ENCODE measurements at places on chromosomes 13 and 19. TPM values are rescaled to one million over a fixed set of nuclear protein-coding genes. Genes with fewer than 3 reads are reported as not detected.
A peak's percentile ranks its signal among the peaks of the same experiment; 100 is the strongest.

DNA sequence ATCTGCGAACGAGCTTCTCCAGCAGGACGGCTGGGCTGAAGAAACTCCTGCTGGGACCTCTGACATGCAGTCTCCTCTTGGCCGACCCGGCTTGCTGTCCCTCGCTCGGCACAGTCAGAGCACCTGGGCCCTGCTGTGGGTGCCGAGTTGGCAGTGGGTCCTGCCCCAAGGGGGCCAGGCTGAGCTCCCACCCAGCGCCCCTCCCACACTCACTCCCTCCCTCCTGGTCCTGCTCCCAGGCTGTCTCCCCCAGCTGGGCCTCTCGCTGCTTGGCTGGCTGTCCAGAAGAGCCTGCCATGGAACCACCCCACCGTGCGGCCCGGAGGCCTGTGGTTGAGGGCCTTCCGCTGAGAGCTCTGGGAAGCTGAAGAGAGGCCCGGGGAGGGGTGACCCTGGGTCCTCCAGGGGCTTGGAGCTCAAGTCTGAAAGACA is 6.0 kb downstream of the AKT2 start:
- no peaks in the 10 kb centered on the region for H3K27me3 ChIP-seq
- peak overlapping the region; percentile 86 for H3K27ac ChIP-seq
- H3K4me1 ChIP-seq, result peaks cover 67% of the 10 kb centered on the region
- no peaks in the 10 kb centered on the region for H3K36me3 ChIP-seq
- H3K4me3 ChIP-seq, result peak overlapping the region; percentile 20

GRCh38 chr13:79782541-79783205 is 301.7 kb downstream of the NDFIP2 start:
- H3K4me3 ChIP-seq, result peak overlapping the region; percentile 9
- no peaks in the 10 kb centered on the region for H3K36me3 ChIP-seq
- DNase-seq, result peak; percentile 77
- H3K4me1 ChIP-seq, result peaks cover 28% of the 10 kb centered on the region
- no peaks in the 10 kb centered on the region for H3K27me3 ChIP-seq

GRCh38 chr13:111253365-111253872 is 67.0 kb upstream of the TEX29 start:
- no peak overlapping the region for H3K4me3 ChIP-seq
- DNase-seq, result no peak
- H3K27ac ChIP-seq, result peak overlapping the region; percentile 30
- H3K4me1 ChIP-seq, result peaks cover 11% of the 10 kb centered on the region
- H3K27me3 ChIP-seq, result no peaks in the 10 kb centered on the region

DNA sequence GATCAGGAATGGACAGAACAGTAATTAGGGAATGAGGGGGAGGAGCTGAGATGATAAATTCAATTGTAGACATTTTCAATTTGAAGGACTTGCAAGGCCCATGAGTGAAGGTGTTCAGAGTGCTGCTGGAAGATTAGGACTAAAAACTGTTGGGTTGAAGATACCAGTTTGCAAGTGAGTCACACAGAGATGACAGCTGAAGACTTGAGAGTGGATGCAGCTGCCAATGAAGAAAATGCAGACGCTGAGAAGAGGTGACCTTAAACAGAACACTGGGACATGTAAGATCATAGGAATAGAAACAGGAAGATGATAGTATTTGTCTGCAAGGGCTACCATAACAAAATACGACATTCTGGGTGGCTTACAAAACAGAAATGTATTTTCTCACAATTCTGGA is 1716.5 kb upstream of the SLC10A2 start:
- H3K27me3 ChIP-seq, result no peaks in the 10 kb centered on the region
- no peaks in the 10 kb centered on the region for H3K4me1 ChIP-seq
- H3K27ac ChIP-seq, result no peak overlapping the region
- H3K36me3 ChIP-seq, result no peaks in the 10 kb centered on the region
- DNase-seq, result no peak

Gene CD22
- total RNA-seq, result 0.27 TPM

GRCh38 chr19:6133231-6133630 is 2.2 kb upstream of the ACSBG2 start:
- no peaks in the 10 kb centered on the region for H3K27me3 ChIP-seq
- H3K4me3 ChIP-seq, result no peak overlapping the region
- no peak overlapping the region for H3K27ac ChIP-seq
- no peaks in the 10 kb centered on the region for H3K4me1 ChIP-seq

DNA sequence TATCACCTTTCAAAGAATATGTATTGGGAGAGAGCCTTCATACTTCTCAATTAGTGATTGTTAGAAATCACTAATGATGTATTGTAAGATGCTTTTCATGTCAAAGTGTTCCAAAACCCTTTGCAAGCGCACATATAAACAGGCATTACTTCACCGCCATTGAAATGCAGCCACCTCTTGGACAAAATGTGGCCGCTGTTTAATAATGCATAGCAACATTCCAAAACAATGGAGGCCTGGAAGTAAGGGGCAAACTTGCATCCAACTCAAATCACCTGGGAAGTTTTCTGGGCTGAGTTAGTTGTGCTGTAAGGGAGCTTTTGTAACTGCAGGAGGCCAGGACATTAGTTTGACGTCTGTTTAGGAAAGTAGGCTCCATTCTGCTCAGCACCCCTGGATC is 438.1 kb downstream of the FGF9 start:
- no peaks in the 10 kb centered on the region for H3K27me3 ChIP-seq
- H3K36me3 ChIP-seq, result no peaks in the 10 kb centered on the region
- no peak overlapping the region for H3K4me3 ChIP-seq
- no peaks in the 10 kb centered on the region for H3K4me1 ChIP-seq
- no peak for DNase-seq

DNA sequence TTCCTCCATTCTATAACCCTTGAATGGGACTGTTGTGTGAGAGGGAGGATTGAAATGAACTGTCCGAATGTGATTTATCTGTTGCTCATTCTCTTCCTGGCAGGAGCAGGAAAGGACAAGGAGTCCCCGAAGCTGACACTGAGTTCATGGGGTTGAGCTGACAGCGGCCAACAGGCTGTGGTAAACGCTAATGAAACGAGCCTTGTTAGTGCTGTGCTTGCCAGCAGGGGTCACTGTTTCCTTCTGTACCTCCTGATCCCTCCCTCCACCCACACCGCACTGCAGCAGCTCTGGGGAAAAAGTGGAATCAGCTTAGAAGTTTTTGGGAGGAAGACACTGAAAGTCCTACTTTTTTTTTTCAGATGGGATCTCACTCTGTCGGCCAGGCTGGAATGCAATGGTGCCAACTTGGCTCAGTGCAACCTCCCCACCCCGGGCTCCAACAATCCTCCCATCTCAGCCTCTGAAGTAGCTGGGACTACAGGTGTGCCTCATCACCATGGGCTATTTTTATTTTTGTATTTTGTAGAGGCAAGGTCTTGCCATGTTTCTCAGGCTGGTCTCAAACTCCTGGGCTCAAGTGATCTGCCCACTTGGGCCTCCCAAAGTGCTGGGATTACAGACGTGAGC is 6.7 kb upstream of the ZNF761 start:
- no peaks in the 10 kb centered on the region for H3K4me1 ChIP-seq
- H3K27ac ChIP-seq, result no peak overlapping the region
- H3K36me3 ChIP-seq, result no peaks in the 10 kb centered on the region
- H3K27me3 ChIP-seq, result no peaks in the 10 kb centered on the region
- peak; percentile 78 for DNase-seq

Gene NCCRP1
- total RNA-seq, result not detected

GRCh38 chr13:23660249-23660648 is 90.0 kb downstream of the TNFRSF19 start:
- H3K27me3 ChIP-seq, result no peaks in the 10 kb centered on the region
- no peak for DNase-seq
- H3K4me3 ChIP-seq, result no peak overlapping the region
- peaks cover 38% of the 10 kb centered on the region for H3K4me1 ChIP-seq

DNA sequence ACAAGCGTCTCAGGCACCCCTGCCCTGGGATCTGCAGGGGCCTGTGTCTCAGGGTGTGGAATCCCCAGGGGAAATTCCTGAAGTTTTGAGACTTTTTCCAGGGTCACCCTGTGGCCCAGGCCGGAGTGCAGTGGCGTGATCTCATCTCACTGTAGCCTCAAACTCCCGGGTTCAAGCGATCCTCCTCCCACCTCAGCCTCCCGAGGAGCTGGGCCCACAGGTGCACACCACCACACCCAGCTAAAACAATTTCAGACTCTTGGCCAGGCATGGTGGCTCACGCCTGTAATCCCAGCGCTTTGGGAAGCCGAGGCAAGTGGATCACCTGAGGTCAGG is 4.0 kb downstream of the CAPN12 start:
- H3K27me3 ChIP-seq, result no peaks in the 10 kb centered on the region
- H3K27ac ChIP-seq, result no peak overlapping the region
- DNase-seq, result no peak
- peaks cover 6% of the 10 kb centered on the region for H3K4me1 ChIP-seq
- no peak overlapping the region for H3K4me3 ChIP-seq

Gene ADGRE1
- total RNA-seq, result 0.37 TPM

DNA sequence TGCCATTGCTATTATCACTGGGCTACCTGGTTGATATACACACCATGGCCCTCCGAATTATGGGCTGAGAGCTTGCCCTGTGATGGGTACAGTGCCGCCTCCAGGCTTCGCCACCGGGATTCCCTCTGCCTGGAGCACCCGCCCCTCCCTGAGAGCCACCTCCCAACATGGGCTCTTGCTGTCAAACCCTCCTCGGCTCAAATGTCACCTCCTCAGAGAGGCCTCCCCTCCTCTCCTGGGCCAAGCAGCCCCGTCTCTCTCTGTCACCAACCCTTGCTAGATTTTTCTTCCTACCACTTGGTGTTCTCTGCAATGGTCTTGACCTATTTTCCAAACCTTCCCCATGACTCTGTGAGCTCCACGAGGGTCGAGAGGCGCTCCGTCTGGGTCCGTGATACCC is 12.2 kb upstream of the TLE2 start:
- H3K4me3 ChIP-seq, result no peak overlapping the region
- H3K4me1 ChIP-seq, result peaks cover 14% of the 10 kb centered on the region
- H3K27me3 ChIP-seq, result no peaks in the 10 kb centered on the region
- no peak overlapping the region for H3K27ac ChIP-seq

Gene FGF22
- not detected for total RNA-seq

DNA sequence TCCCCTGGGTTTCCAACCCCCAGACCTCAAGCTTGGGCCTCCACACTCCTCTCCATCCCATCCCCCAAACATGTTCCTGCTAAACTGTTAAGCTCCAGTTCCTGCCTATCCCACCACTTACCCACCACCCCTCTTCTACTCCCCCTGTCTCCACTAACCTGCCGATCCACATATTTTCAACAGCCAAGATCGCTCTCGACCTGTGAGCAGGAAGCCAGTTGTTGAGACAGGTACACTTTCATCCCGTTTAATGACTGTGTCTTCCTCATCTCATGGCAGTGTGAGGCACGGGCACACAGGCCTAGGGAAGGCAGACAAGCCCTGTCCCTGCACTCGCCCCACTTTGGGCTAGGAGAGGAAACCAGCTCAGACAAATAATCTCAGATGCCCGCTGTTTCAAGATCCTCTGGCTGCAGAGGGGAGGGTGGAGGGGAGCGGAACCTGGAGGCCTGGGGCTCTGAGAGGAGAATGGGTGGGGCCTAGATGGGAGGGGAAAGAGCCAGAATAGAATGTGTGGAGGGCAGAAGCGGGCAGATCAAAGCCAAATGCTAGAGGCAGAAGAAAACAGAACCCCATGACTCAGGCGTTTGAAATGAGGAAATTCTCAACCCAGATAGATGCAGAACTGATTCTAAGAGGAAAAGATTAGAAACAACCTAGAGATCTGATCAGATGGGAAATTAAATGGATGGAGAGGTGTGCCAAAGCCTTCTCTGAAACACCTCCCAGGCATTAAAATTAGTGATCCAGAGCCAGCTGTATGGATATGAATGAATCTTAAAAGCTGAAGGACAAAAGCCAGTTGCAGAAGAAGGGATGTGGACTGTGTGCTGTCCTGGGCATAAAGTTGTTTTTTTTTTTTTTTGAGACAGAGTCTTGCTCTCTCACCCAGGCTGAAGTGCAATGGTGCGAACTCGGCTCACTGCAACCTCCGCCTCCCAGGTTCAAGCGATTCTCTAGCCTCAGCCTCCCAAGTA is 16.9 kb upstream of the CYP2S1 start:
- H3K36me3 ChIP-seq, result no peaks in the 10 kb centered on the region
- no peak overlapping the region for H3K27ac ChIP-seq
- peaks cover 18% of the 10 kb centered on the region for H3K4me1 ChIP-seq
- H3K27me3 ChIP-seq, result peaks cover 9% of the 10 kb centered on the region
- no peak for DNase-seq

Gene PSG11
- total RNA-seq, result not detected

Gene ZBTB32
- not detected for total RNA-seq

- H3K27me3 ChIP-seq, result no peaks in the 10 kb centered on the region
- no peaks in the 10 kb centered on the region for H3K36me3 ChIP-seq
- DNase-seq, result no peak
- no peaks in the 10 kb centered on the region for H3K4me1 ChIP-seq
- H3K4me3 ChIP-seq, result no peak overlapping the region
These were observed 164.6 kb downstream of the KLF5 start for GRCh38 chr13:73223372-73223781.

Gene OLFM4
- total RNA-seq, result 0.19 TPM

Gene SYCN
- not detected for total RNA-seq

DNA sequence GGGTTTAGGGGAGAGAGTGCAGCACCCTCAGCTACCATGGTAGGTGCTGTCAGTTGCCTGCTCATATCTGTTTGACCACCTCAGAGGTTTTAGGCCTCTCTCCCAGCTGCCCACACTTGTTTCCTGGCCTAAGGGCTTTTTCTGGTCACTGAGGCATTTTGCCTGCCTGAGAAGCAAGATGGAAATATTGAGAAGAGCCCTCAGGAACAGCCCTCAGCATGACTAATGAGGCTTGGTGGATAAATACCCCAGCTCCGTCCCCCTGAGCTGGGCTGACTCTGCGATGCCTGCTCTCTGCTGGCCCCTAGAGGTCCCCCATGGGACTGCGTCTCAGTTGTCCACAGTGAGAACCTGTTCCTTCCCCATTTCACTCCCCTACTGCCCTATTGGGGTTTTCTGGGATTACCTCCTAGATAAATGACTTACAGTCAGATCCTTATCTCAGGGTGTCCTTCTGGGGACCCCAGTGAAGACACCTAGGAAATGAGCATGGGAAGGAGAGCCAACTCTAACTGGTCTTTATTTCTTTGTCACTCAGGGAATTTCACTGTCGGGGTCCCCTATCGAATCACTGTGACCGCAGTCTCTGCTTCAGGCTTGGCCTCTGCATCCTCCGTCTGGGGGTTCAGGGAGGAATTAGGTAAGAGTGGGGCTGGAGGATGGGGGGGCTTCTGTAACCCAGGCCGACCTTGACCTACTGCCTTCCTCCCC is 13.3 kb downstream of the PALM3 start:
- no peak overlapping the region for H3K27ac ChIP-seq
- H3K4me1 ChIP-seq, result no peaks in the 10 kb centered on the region
- DNase-seq, result peak; percentile 42
- peaks cover 69% of the 10 kb centered on the region for H3K36me3 ChIP-seq
- no peaks in the 10 kb centered on the region for H3K27me3 ChIP-seq
- no peak overlapping the region for H3K4me3 ChIP-seq

All from heart right ventricle (tissue), 16 donors.